ENCODE measurements at places on chromosomes 7 and 10.

DNA sequence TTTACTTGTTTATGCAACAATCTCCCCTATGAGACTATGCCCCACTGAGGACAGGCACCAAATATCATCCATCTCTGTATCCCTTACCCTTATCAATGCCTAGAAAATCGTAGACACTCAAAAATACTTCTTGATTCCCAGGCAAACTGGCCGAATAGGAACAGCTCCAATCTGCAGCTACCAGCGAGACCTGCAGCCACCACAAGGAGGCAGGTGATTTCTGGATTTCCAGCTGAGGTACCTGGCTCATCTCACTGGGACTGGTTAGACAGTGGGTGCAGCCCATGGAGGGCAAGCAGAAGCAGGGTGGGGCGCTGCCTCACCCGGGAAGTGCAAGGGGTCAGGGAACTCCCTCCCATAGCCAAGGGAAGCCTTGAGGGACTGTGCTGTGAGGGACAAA, 10.8 kb upstream of the PPP1R3C start:
- no peak for DNase-seq

DNA sequence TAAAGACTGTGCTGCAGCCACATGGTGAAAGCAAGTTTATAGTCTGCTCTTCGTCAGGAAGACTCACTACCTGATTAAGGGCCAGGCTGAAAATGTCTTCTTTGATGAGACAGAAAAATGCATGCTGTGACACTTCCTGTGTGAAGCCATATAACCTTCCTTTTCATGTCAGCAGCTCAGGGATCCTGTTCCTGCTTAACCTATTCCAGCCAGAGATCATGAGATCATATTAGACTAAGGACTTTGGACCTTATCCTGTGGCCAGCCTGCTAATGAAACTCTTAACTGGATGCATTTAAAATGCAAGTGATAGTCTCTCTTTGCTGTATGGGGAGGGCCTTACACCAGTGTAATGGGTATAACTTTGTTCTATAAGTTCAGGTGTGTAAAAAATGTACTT, 165.2 kb downstream of the PTEN start:
- no peak for DNase-seq

- no peak for DNase-seq
Measured at GRCh38 chr7:2201686-2202360, 30.9 kb downstream of the MAD1L1 start.

DNA sequence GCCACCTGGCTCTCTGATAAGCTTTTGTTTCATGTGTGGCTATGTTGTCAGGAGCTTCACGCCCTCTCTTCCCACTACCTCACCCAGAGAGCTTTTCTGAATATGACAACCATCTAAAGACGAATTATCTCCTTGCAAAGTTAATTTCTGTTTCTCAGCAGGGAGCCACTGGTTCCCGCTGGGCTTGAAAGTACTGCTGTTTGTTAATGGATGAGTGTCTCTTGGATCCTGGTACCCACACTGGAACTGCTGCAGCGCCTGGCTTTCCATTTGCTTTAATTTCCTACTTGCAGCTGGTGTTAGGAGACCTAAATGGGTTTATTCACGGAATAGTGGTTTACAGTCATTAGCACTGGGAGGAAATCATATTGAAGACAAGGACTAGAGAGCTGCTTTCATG, 267.9 kb upstream of the LRGUK start:
- no peak for DNase-seq

DNA sequence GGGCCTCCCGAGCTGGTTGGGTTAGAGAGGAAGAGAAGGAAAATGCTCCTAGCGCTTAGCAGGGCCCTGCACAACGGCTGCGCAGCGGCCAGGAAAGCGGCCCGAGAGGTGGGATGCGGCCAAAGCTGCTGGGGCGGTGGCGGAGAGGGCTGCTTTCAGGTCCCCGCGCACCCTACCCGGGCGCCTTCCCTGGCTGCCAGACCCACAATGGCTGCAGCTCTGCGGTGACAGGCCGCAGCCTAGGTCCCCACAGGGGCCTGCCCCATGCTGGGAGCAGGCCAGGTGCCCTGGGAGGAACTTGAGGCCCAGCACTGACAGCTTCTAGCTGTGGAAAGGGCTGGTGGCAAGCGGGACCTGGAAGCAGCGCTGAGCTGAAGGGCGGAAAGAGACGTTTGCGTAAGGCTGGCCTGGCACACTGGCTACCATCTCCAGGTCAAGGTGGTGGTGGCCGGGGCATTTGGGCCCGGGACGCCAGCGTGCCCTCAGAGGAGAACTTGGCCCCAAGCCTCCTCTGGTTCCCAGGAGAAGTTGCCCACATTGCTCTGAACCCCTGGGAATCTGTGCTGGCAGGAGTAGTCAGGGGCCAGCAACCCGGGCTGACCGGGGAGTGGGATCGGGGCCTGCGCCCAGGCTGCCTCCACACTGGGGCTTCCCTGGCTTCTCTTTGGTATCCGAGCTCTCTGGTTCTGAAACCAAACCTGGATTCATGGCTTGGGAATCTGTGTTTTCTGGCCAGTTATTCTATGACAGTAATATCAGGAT, 72.9 kb upstream of the ZNF804B start:
- no peak for DNase-seq

DNA sequence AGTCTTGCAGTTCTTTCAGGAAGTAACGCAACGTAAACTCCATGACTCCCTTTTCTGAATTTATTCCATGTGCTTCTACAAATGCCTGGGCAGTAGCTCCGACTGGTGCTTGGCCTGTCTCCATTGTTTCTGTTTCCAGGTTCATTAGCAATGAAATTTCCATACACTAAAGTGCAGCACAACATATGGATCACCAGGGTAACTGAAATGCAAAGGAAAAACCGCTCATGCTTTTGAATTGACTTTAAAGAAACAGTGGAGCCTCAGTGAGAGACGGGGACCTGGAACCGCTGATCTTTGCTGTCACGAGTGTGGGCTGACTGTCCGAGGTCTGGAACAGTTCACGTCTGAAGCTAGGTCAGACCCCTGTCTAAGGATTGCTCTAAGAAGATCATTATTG, 126.5 kb upstream of the IGFBP3 start:
- no peak for DNase-seq

DNA sequence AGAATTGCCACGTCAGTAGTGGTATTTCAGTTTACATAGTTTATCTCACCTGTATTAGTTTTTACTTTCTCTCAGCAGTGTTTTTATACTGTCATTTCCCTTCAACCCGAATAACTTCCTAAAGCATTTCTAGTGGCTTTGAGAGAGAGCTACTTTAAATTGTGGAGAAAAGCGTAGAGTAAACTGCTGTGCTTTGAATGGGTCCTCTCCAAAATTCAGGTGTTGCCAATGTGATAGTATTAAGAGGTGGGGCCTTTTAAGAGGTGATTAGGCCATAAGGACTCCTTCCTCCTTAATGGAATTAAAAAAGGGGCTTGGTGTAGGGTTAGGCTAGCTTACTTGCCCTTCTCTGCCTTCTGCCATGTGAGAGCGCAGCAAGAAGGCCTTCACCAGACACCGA, 98.4 kb downstream of the LCOR start:
- DNase-seq = no peak

- no peak for DNase-seq
Measured at GRCh38 chr10:116259638-116260037, 13.4 kb downstream of the GFRA1 start.

DNA sequence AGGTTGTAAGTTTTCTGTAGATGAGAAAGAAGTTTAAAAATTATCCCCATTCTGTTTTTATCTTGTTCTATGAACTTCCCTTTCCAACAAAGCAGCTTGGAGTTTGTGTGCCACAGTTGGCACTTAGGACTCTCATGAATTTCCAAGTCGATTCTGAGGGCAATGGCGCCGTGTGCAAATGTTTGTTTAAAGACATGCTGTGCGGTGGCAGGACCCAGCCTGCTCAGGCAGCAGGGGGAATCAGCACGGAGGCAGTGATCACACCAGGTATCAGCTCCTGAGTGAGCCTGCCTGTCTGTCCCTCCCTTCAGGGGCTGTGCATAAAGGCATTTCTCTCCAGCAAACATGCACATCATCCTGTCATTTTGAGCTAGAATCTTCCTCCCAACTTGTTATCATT, 109.8 kb upstream of the WDR11 start:
- DNase-seq = no peak

DNA sequence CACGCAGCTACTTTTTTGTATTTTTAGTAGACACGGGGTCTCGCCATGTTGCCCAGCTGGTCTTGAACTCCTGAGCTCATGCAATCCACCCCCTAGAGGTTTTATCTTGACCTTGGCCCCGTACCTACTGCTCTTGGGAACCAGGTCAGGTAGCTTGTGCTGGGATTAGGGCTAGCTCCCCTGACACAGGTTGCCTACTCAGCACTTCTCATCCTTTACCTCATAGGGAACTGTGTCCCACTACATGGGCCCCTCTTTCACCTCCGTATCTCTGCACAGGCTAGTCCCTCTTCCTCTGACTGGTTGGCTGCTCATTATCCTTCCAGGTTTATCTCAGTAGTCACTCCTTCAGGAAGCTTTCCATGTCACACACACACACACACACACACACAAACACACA, 58.0 kb upstream of the ITPRID1 start:
- no peak for DNase-seq

GRCh38 chr10:31123946-31124345, 92.3 kb upstream of the ZNF438 start:
- no peak for DNase-seq

All from activated CD8-positive, alpha-beta memory T cell treated with anti-CD3 and anti-CD28 coated beads for 4 hours (primary cell).